Stomach (tissue), 19 donors: ENCODE measurements at places on chromosomes 13 and 19. TPM values are rescaled to one million over a fixed set of nuclear protein-coding genes. Genes with fewer than 3 reads are reported as not detected.

DNA sequence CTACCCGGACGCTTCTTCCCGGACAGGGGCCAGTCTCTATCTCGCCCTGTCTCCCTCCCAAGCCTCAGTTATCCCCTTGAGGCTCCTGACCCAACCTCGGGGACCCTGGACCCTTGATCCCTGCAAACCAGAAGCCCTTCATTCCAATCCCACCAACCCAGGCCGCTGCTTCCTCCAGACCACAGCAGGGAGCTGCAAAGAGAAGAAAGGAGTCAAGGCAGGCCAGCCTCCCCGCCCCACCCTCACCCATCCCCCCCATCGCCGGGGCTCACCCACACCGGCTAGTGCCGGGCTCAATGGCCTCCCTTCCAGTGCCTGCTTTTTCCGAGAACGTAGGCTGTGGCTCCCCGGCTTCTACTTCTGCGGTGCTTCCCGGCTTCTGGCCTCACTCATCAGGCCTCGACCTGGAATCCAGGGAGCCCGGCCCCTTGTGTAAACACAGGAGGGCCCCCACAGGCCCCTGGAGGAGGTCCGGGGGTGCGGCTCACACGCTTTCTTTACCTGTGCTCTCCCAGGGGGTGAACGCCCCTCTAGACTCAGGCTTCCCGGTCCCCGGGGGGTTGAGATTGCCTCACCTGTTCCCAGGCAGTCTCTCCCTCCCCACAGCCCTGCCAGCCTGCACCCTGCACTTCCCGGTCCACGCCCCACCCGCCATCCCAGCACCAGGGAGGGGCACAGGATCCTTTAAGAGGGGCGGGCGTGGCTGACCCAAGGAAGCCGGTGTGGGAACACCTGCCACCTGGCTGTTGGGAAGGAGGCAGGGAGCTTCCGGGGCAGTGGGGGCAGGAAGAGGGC is at the start of gene FAM83E:
FAM83E (minus strand) TSS at position 641 of the 795 bp plus-strand sequence. CDS start 1,704 bp downstream, outside the sequence.
- peaks cover 61% of the 10 kb centered on the region for H3K4me1 ChIP-seq
- peaks cover 30% of the 10 kb centered on the region for H3K36me3 ChIP-seq
- peak within 1 kb of the TSS; percentile 30 for H3K4me3 ChIP-seq
- H3K27ac ChIP-seq, result peak within 1 kb of the TSS; percentile 93

DNA sequence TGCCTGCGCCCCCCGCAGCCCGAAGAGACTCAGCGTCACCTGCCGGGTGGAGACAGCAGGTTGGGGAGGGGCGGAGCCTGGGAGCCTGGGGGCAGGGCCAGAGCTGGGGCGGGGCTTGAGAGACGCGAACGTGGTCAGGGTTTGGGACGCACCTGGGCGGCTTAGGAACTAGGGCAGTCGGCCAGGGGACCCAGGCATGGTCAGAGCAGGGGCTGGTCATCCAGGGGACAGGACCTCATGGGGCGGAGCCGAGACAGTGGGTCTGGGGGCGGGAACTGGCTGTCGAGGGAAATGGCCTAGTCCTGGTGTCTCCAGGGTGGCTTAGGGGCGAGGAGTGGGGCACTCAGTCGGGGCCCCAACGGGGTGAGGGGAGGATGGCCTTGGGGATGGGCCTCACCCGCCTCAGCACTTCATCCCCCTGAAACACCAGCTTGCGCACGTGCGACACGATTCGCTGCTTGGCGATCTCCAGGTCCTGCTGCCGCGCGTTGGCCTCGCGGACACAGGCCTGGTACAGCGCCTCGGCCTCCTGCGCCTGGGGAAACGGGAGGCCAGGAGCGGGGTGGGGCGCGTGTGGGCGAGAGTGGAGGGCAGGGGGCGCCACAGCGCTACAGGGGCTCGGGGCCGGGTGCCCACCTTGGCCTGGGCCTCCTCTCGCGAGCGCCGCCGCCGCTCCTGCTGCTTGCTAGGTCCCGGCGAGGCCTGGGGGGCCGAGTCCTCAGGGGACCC is 5.8 kb downstream of the GMIP start:
- peak; percentile 38 for DNase-seq
- peaks cover 15% of the 10 kb centered on the region for H3K4me1 ChIP-seq
- peaks cover 89% of the 10 kb centered on the region for H3K36me3 ChIP-seq
- no peaks in the 10 kb centered on the region for H3K27me3 ChIP-seq

The ZNF667 gene
- total RNA-seq, result 7.9 TPM

The VAV1 gene
- 2.2 TPM for total RNA-seq
